Stimulated activated CD4-positive, alpha-beta T cell treated with anti-CD3 and anti-CD28 coated beads, Interleukin-15, amount 100 ng/mL, for 48 hours (primary cell): ENCODE measurements at places on chromosomes 4 and X.
A peak's percentile ranks its signal among the peaks of the same experiment; 100 is the strongest.

DNA sequence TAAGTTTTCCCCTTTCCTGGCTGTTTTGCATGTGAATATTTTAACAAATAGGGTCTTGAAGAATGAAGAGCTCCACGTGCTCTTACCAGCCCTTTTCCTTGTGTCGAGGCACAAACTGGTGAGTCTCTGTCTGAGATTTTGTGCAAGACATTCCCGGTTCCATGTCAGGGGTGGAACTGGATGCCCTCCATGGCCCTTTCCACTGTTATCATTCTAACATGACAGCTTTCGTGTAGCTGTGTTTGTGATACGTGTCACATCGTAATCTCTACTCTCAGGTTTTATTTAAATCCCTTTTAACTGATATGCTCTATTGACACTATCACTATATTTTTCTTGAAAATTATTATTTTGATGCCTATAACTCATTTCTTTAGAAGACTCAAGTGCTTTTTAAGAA lies 130.4 kb downstream of the SORBS2 start:
- DNase-seq, result no peak

- no peak for DNase-seq
These were observed 45.1 kb upstream of the TSPAN7 start for GRCh38 chrX:38516196-38516774.

GRCh38 chrX:6052111-6052745 lies 176.4 kb downstream of the NLGN4X start:
- DNase-seq, result no peak

DNA sequence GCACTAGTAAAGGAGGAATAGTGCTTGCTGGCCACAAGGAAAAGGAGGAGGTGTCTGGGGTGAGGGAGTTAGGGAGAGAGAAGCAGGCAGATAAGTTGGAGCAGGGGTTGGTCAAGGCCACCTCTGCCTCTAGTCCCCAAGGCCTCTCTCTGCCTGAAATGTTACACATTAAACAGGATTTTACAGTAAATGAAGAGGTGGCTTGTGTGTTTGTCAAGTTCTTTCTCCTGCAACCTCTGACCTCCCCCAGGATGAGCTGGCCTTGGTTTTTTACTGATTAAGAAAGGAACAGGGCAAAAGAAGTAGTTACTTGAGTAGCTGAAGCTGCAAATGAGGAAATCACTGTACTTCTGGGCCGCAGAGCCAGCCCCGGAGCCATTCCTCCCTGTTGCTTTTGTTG lies 2.0 kb downstream of the GJB1 start:
- no peak for DNase-seq

- no peak for DNase-seq
These were observed 52.4 kb upstream of the TRIM2 start for GRCh38 chr4:153151535-153152455.

GRCh38 chr4:81549984-81550383 lies 78.3 kb upstream of the RASGEF1B start:
- DNase-seq, result no peak

- DNase-seq, result no peak
These were observed 102.6 kb downstream of the DHRSX start for GRCh38 chrX:2398064-2398656.

GRCh38 chrX:131901546-131901945 lies 121.6 kb upstream of the STK26 start:
- DNase-seq, result no peak

DNA sequence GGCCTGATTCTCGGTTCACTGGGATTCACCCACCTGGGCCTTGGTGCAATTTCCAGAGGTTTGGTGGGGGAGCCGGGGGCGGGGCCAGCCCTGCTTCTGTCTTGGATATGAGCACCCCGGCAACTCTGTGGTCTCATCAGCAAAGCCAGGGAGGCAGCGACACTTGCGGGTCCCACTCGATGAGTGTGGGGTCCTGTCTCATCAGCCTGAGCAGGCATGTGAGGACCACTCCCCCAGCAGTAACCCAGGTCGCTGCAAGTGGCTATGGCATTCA lies 19.0 kb downstream of the ADRA2C start:
- DNase-seq, result no peak

GRCh38 chr4:101135371-101136010 lies 211.8 kb downstream of the PPP3CA start:
- no peak for DNase-seq

- DNase-seq, result no peak
These were observed 98.7 kb downstream of the TMEM131L start for GRCh38 chr4:153564630-153565525.

- no peak for DNase-seq
These were observed 7.8 kb downstream of the HMGB3 start for GRCh38 chrX:150990910-150991309.

DNA sequence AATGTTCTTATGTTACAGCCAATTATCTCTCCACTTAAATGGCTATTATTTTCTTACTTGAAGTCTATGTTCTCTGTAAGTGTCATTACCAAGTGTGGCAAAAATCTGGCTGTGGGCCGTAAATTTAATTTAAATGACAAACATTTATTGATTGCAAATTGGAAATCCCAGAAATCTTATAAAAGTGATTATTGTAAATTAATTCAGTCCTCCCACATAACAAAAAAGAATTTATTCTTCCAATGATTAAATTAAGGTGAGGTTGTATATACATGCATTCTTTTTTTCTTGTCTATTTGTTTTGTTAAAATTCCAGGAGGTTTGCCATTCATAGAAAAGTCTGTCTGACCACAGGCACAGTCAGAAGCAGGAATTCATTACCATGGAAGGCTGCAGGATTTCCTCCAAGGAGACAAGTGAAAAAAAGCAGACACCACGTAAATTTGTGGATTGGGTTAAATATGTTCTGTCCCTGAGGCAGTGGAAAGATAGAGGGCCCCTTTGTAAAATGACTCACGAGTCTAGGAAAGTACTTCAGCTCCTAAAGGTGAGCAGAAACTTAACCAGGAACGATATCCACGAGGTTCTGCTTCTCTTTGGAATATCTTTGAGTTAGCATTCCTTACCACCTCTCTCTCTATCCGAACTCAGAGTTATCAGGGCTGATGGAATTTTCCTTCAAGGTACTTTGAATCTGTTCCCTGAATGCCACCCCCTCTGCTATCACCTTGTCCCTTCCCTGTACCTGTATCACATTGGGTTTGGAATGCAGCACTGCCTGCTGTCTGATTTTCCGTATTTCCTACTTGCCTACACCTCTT lies 10.7 kb downstream of the PPARGC1A start:
- no peak for DNase-seq

GRCh38 chrX:48945517-48946348 lies 11.7 kb downstream of the OTUD5 start:
- DNase-seq, result no peak

- DNase-seq, result no peak
These were observed 1583.3 kb downstream of the STIM2 start for GRCh38 chr4:28443801-28444412.

GRCh38 chr4:100008048-100008447 lies 58.0 kb upstream of the H2AZ1 start:
- no peak for DNase-seq

DNA sequence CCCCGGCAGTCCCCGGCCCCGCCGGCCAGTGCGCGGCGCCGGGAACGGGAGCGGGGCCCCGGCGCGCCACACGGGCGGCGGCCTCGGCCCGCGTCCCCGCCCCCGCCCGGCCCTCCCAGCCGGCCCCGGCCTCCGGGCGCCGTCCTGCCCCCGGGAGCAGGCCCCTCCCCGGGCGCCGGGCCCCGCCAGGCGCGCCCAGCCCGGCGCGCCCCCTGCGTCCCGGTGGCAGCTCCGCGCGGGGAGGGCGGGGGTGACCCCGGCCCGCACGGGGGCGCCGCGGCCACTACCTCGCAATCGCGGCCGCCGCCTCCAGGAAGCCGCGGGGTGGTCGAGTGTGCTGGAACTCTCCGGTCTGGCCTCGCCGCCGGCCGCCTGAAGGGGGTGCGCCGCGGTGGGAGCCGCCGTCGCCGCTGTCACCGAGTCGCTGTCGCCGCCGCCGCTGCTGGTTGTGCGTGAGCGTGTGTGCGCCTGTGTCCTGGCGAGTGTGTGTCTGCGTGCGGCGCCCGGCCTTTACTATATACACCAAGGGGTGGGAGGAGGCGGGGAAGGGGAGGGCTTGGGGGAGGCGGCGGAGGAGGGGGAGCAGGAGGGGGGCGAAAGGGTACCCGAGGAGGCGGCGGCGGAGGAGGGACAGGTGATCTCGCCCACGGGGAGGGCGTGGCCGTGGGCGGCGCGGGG lies at the start of gene RAI2:
Gene RAI2 (minus strand): TSS at position 488 of the 678 bp plus-strand sequence. CDS start 59,288 bp downstream, outside the sequence.
- DNase-seq, result peak; percentile 6

GRCh38 chr4:165393051-165393450 lies 14.2 kb downstream of the CPE start:
- DNase-seq, result no peak

DNA sequence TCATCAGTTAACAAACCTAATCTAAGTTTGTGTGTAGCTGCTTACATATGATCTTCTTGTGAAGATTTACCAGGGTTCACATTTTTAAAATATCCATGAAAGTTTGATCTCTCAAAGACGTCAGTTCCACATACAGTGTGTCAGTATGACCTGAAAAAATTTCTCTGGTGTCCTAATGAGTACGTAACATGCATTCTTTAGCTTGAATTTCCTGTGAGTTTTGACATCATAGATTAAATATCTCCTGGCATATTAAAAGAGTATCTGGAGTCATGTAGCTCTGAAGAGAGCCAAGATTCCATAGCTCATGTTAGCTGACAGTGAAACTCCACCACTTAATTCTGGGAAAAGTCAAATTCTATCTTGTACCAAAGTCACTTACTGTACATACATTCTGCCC lies 43.9 kb upstream of the PDLIM5 start:
- no peak for DNase-seq

- no peak for DNase-seq
These were observed 19.5 kb upstream of the CRLF2 start for GRCh38 chrX:1231850-1232465.

- DNase-seq, result no peak
These were observed 272.8 kb upstream of the PUDP start for GRCh38 chrX:7420717-7421116.

DNA sequence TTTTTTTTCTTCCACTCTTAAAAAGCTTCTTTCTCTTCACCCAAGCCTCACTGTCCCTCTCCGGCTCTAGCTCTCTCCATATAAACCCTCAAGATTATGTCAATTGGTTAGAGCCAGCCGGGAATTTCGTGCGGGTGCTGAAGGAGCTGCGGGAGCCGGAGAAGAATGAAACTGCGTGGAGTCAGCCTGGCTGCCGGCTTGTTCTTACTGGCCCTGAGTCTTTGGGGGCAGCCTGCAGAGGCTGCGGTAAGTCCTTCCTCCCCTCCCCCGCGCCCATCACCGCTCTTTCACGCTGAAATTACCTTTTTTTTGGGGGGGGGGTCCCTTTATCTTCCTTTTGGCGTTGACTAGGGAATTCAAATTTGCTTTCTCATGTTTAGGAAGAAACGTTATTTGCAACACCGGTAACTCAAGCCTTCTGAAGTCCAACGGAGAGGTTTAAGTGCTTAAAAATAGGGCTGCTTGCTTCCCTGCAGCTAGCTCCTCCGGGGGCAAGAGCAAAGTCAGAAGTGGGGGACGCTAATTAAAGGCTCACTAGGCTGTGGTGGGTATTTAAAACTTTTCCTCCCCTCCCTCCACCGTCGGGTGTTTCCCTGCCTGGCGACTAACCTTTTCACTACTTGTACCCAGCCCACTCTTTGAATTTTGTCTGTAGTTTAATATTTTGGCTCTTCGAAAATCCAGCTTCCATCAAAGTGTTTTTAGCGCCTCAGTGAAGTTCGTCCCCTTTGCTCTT lies 491 bp downstream of the COL4A5 start:
- no peak for DNase-seq

- no peak for DNase-seq
These were observed 25.1 kb downstream of the PRSS12 start for GRCh38 chr4:118327554-118328241.

- no peak for DNase-seq
These were observed 297.4 kb upstream of the VCX start for GRCh38 chrX:7545564-7545963.

GRCh38 chrX:50471390-50471789 lies 765 bp upstream of the DGKK start:
- DNase-seq, result no peak

GRCh38 chr4:3766036-3766784 lies at the start of gene ADRA2C:
Gene ADRA2C (plus strand): TSS chr4:3766385. CDS start chr4:3766607, 222 bp downstream.
- no peak for DNase-seq

- DNase-seq, result no peak
These were observed 12.2 kb downstream of the PAICS start for GRCh38 chr4:56448301-56448700.

DNA sequence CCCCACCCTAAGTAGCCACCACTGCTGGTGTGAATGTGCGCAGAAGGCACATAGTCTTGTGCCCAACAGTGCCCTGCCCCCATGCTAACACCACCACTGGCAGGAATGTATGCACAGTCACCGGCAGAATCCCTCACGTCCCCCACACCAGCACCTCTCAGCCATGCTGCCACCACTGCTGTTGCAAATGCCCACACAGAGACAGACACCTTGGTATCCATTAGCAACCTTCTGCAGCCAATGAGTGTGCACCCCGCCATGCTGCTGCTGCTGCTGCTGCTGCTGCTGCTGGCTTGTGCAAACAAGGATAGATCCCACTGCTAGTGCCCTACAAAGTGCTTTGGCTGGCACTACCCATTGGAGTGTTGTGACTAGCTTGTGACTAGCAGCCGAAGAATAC lies 52.4 kb upstream of the MMAA start:
- DNase-seq, result no peak

DNA sequence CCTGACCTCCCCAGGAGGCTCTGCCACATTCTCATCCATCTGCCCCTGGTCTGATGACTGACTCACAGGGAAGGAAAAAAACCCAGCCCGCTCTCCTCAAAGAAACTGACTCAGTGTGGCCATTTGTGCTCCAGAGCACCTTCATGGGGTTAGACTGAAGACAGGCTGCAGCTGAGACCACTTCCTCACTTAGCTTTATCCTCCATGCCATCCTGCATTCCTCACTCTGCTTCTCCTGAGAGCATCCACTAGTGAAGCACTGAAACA lies 35.9 kb upstream of the HPSE start:
- DNase-seq, result no peak

- DNase-seq, result no peak
These were observed 1155.3 kb downstream of the FSTL5 start for GRCh38 chr4:161008527-161008926.

GRCh38 chr4:103111598-103111997 lies 12.0 kb upstream of the BDH2 start:
- DNase-seq, result no peak

DNA sequence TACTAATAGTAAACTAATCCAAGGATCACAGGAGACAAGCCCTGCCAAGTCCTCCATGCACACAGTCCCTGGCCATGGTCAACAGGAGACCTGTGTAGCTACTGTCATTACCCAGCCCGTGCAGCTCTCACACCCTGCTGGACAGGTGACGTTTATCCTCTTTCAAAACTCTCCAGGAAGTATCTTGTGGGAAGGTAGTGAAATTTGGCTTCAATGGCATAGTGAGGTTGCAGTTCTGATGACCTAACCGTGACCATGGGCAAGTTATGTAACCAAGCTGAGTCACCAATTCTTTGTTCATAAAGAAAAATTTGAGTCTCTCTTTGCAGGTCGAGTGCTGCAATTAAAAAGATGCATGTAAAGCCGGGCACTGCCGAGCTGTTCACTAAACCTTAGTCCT lies 11.3 kb upstream of the SLC2A9 start:
- no peak for DNase-seq
